Activated effector memory CD4-positive, alpha-beta T cell treated with anti-CD3 and anti-CD28 coated beads, Interleukin-2, amount 50 U/mL, for 16 hours (primary cell): ENCODE measurements at places on chromosomes 7 and 10.

DNA sequence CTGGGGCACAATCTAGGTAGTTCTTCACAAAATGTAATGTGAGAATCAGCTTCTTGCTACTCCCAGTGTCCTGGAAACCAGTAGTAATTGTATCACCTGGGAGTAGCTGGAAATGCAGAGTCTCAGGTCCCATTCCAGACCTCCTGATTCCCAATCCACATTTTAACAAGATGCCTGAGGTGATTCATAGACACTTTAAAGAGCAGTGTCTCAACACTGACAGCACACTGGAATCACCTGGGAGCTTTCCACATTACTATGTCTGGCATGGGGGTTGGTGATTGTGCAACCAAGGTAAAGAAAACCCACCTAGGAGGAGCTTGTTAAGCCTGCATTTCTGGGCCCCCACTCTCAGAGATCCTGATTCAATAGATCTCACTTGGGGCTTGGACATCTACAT is 11.1 kb downstream of the DPY19L1 start:
- DNase-seq = no peak

GRCh38 chr10:18666810-18667209 is 7.6 kb downstream of the ARL5B start:
- DNase-seq = no peak

- no peak for DNase-seq
These were observed 79.3 kb downstream of the INSYN2A start for GRCh38 chr10:127117125-127117524.

DNA sequence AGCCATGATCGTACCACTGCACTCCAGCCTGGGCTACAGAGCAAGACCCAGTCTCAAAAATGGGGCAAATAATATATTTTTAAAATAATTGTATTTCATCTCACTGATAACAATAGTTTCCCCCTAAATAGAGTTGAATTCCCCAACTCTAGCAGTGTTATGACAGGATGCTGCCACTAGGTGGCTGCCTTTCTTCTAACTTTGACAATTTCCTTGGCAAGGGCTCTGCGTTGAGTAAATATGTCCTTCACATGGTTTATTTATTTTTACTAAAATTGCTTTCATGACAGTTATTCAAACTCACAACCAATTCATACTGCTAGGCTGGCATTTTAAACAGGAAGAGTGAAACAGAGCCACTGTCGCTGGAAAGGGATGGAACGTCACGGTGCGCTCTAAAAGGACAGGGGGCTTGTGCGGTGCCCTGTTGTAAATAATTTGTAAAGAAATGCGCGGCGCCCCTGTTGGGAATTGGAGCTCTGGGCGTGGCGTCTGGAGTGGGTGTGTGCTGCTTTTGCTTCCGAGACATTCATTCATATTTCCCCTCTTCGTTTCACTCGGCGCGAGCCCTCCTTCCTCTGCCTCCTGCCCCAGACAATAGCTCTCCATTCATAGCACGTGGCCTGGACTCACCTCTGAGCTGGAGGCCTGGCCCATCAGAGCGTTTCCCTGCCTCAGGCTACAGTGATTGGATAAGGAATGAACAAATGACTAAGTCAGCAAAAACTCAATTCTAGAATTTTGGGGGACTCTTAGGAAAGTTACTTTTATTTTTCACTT is 20.5 kb upstream of the PITRM1 start:
- DNase-seq = peak; percentile 82

- DNase-seq = peak; percentile 84
These were observed 13.2 kb downstream of the NUDCD3 start for GRCh38 chr7:44477063-44477830.

DNA sequence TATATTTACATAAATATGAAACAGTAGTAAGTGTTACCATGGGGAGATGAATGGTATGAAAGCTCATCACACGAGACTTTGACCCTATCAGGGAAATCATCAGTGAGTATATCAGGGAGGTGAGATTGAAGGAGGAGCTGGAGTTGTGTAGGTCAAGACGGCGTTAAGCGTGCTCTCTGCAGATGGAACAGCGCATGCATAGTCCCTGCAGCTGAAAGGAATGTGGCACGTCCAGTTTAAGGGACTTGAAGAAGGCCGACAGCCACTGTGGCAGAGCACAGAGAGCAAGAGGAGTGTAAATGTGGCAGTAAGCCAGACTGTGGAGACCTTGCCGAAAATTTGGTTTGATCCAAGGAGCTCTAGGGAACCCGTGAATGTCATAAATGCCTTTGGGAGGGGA is 38.9 kb downstream of the POU6F2 start:
- no peak for DNase-seq

- DNase-seq = no peak
These were observed 32.8 kb upstream of the SFTPD start for GRCh38 chr10:79981450-79982361.

GRCh38 chr10:99393683-99394082 is 36.7 kb downstream of the GOT1 start:
- DNase-seq = no peak

- no peak for DNase-seq
These were observed 579 bp downstream of the IDI1 start for GRCh38 chr10:1048349-1048731.

GRCh38 chr7:51349820-51350545 is 33.4 kb upstream of the COBL start:
- no peak for DNase-seq

- DNase-seq = no peak
These were observed 102.1 kb downstream of the OSBPL3 start for GRCh38 chr7:24877790-24878311.

DNA sequence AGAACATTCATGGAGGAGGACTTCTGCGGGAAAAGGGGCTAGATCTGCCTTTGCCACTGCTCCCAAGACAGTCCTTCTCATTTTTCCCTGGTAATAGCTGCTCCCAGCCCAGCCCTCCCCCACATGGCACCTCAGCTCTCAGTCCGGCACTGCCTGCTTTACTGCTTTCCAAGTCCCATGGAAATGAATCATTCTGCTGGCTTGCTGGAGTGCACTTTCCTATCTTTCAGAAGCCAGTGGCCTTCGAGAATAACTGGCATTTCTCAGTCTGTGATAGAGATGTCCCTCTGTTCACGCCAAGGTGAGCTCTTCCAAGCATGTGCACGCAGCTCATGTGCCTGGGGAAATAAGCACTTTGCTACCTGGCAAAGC is 61.4 kb downstream of the SYPL1 start:
- no peak for DNase-seq

- no peak for DNase-seq
These were observed 488.5 kb downstream of the DNAJB6 start for GRCh38 chr7:157825325-157825724.
